ENCODE measurements at places on chromosomes 3 and 15.
A peak's percentile ranks its signal among the peaks of the same experiment; 100 is the strongest.

DNA sequence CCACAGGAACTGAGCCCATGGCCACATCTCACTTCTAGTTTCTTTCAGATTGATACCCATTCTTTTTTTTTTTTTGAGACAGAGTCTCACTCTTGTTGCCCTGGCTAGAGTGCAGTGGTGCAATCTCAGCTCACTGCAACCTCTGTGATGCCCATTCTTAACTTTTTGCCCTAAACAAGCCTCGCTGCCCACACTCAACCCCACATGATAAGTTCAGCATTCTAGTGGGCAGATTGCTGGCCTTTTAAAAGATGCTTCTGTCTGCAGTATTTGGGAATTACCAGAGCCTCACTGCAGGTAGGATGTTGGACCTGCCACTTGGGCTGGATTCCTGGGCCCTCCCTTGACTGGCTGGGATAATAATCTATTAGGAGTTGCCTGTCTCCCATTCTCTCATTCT, 51.0 kb downstream of the TRANK1 start:
- no peak for DNase-seq

DNA sequence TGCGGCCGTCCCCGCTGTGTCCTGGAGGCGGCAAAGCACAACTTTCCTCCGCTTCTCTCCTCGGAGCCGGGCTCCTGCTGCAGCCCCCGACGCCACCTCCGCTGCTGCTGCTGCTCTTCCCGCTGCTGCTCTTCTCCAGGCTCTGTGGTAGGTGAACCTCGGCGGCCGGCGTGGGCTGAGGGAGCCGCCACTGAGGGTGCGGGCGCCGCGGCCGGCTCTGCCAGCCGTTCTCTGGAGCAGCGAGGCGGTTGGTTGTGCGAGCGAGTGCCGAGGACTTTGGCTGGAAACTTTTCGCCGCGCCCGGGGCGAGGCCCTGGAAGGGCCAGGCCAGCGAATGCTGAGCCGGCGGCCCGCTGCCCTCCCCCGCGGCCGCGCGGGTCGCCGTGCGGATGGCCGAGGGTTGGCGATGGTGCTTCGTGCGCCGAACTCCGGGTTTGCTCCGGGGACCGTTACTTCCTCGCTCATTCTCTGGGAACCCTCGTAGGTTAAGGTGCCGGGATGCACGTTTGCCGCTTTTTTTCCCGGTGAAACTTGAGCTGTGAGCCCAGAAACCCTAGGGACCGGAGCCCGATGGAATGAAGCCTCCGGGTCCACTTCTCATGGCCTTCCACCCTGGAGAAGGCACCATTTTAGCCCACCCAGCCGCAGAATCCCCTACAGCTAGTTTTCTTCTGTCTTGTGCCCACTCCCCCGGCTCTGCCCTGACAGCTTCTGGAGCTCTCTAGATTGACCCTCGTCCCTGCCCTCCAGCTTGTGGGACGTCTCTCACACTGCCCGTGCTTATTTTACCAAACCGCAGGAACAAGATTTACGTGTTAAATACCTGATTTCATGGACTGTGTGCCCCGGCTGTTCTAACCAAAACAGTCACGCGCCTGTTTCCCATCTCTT, 660 bp downstream of the NECTIN3 start:
- DNase-seq = peak; percentile 8

GRCh38 chr3:154112146-154112852, 8.9 kb upstream of the ARHGEF26 start:
- no peak for DNase-seq

DNA sequence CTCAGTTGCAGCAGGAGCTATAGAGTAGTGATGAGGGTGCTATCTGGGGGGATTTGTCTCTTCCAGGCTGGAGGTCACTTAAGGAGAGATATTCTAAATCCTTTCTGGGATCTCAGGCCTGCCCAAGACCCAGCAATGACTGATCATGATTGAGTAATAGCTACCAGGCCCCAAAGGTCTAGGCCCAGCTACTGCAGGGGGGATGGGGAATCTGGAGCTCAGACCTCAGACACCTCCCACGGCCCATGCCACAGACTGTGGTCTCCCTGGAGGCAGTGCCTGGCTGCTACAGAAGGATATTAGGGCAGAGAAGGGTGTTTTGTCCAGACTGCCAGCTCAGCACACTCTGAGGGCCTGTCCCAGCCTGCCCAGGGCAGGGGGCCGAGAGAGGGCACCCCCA, 6.9 kb downstream of the SLC38A3 start:
- no peak for DNase-seq

DNA sequence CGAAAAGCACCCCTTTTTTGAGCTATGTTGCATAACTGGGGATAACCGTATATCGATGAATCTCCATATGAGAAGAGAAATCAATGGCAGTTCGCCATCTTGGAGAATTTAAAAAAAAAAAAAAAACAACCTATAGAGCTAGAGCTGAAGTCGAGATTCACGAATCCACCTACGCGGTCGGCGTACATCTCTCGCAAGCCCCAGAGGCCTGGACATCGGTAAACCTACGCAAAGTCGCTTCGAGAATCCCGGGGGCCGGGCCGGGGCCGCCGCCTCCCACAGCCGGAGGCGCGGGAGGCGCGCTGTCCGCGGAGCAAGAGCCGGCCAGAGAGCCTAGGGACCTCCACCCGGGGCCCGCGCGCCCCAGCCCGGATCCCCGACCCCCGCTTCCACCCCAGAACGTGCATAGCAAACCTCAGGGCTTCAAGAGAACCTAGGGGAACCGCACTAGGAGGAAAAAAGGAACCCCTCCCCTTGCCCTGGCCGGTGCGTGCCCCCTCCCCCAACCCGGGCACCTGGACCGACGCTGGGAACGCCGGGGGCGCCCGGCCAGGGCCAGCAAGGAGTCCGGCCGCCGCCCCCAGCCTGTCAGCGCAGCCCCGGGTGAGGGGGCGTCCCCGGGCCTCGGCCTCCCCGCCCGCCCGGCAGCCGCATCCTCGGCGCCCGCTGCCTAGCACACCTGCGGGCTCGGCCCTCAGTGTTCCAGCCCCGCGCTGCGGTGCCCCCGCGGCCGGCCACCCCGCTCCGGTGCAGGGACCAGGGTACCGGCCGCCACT, 567 bp downstream of the PFN2 start:
- DNase-seq = peak; percentile 56

DNA sequence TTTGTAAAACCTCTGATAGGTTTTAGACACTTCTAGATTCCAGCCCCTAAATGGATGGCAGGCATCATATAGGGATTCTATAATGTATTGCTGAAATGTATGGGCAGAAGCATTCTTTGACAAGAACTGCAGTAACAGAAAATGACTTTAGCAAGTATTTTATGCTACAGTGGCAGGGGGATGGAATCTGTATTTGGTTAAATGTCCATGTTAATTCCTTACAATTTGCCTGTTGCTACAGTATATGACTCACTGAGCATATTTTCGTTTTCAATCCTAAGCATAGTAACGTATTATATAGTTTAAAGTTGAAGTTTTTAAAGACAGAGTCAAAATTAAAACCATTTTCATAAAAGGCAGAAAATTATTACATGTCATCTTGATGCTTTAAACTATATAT, 150.1 kb downstream of the MEX3B start:
- no peak for DNase-seq

DNA sequence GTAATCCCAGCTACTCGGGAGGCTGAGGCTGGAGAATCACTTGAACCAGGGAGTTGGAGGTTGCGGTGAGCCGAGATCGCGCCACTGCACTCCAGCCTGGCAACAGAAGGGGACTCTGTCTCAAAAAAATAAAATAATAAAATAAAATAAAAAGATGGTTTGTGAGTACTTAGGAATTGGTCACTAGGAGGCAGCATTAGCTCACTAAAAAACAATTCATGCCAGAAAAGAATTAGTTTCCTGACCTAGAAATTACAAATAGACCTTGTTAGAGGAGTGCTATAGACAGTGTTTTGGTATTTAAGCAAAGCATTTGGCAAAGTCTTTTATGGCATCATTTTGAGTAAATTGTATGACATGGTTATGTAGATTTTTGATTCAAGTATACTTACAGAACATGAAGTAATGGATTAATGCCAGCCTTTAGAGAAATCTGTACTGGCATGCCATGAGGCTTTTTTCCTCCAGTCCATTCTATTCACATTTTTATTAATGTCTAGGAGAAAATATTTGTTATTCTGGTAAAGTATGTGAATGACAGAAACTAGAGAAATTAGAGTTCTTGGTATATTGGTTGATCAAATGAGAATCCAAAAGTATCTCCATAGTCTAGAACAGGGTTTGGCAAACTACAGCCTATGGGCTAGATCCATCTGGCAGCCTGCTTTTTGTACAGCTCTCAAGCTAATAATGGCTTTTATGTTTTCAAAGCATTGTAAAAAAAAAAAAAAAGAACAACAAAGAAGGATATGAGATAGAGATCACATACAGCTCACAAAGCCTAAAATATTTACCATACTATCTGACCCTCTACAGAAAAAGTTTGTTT, 81.6 kb downstream of the LRRC49 start:
- no peak for DNase-seq

- DNase-seq = no peak
Observed at GRCh38 chr3:62870321-62870720, 4.9 kb downstream of the CADPS start.

- no peak for DNase-seq
Observed at GRCh38 chr3:170721563-170721962, 135.7 kb upstream of the SLC7A14 start.

DNA sequence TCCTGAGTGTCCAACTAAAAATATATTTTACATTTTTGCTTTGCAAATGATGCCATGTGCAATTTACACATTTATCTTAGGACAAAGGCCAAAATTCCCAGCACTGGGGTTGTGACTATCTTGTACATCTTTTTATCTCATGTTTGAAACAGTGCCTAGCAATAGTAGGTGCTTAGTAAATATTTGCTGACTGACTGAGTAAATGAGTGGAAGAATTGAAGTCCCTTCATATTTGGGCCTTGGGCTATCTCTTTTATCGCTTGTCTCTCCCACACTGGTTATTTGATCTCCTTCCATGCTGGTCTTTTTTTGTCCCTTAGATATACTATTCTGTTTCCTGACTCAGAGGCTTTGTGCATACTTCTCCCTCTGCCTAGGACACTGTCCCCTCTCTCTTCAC, 213.1 kb upstream of the GOLGA6L4 start:
- DNase-seq = no peak

DNA sequence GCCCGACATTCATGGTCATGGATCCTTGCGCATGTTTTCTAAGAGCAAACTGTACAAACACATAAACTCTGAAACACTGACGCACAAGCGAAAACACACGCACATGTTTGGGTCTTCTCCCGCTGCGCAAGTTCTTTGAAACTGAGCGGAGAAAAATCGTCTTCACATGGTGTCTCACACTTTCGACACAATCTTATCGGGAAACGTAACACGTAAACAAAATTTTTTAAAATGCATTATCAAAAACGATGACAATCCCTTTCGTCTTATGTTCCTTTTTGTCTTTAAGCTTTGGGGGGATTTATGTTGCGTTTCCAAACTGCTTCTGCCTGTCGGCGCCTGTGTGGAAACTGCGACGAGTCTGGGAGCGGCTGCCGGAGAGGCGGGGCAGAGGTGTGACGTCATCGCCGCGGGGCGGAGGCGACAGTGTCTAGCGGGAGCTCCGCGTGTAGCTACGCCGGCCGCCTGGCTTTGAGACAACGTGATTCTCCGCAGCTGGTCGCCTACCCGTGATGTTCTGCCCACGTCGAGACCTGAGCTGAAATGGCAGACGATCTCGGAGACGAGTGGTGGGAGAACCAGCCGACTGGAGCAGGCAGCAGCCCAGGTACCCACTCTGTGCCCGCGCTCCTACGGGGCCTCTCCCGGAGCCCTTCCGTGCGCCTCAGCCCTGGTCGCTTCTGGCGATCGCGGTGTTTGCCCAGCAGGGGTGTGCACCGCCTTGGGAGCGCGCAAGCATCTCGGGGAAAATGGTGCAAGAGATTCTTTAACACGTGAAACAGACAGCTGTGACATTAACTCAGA, at the start of gene CMSS1:
TSS of gene CMSS1 (plus strand) at position 426 of the 804 bp plus-strand sequence.
- DNase-seq = peak; percentile 92

DNA sequence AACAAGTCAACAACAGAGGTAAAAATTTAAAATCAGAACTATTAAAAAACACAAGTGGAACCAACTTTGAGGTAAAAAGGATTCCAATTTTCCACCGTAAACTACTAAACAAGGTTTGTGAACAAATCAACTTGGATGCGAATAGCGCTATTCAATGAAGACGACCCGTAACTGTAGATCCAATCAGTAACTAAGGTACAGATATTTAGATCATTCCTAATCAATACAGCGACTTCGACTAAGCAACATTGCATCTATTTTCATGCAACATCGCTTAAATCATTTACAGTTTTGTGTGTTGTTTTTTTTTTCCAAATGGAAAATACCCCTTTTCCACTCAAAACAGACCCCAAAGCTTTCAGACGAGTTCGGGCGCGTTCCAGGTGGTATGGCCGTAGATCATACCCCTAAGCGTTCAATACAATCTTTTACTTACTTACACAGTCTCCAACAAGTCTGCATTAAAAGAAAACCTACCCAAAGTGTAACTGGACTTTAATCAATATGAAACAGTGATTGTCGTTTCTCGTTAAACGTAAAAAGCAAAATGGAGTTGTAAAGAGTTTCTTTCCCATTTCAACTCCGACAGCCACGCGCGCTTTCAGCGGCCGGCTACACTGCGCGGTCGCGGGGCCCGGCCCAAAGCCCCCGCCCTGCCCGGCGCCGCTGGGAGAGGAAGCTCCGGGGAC, 786 bp downstream of the RHOA start:
- DNase-seq = no peak

DNA sequence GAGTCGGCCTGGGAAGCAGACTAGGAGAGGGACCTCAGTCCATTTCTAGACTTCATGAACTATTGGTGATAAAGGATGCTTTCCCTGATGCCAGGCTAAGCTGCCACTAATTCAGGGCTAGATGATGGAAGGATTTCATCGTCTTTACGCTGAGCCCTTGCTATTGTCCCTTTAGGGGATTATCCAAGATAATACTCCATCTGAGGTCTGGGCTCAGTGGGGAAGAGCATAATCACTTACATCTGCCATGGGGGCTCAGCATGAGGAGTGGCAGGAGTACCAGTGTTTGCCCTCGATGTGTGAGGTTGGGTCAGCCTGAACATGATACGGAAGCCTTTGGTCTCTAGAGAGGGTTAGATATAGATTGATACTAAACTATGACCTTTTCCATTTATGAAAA, 47.3 kb downstream of the PTPRG start:
- DNase-seq = no peak

DNA sequence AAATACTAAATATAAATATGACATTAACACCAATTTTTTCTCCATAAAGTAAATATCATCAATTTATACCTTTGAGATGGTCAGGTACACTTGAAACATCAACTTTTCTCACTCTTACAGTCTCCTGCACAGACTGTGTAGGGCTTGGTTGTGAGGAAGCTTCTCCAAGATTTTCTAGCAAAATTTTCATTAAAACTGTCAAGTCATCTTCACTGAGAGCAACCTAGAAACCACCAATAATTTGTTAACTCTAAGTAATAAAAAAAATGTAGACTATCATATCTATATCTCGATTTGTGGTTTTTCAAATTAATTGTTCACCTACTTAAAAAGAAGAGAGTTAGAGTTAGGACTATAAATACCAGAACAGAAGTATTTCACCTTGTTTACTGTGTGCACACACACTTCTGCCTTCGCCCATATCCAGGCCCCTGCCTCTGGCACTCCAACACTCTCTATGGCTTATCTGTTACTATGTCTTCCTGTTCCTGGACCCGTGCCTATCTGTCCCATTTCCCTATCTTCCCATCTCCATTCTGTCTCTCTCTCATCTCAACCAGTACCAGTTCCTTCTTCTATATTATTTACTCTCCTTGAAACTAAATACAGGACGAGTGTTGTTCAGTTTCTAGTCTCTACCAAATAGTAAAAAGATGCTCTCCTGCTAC, 123.6 kb downstream of the VPS13C start:
- no peak for DNase-seq

GRCh38 chr3:148540851-148541250, 156.9 kb upstream of the AGTR1 start:
- DNase-seq = no peak
